ENCODE measurements at places on chromosomes 2 and 18.

DNA sequence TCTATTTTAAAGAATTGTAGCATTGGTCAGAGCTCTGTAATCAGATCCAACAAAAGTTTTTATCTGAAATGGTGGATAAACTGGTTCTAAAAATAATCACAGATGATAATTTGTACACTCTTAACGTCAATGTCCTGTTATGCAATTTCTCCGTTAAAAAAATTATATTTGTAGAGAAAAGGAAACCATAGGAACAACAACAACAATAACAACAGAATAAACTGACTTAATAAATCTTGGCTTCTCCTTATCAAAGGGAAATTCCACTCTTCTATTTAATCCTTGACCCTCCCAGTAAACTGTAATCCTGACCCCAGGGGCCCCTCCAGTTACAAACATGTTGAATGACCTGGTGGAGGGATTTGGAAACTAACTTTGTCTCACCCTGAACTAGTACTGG, 78.6 kb upstream of the ZFP36L2 start:
- no peak for DNase-seq

DNA sequence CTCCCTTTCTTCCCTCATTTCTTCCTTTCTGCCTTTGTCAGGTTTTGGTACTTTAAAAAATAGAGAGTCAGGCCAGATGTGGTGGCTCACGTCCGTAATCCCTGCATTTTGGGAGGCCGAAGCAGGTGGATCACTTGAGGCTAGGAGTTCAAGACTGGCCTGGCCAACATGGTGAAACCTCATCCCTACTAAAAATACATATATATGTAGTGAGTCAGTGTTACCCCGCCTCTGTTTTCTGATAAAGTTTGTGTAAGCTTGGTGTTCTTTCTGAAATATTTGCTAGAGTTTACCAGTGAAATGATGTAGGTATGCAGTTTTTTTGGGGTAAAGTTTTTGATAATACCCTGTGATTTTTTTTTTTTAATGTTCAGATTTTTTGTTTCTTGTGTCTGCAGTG, 58.8 kb downstream of the DGKD start:
- DNase-seq = no peak

DNA sequence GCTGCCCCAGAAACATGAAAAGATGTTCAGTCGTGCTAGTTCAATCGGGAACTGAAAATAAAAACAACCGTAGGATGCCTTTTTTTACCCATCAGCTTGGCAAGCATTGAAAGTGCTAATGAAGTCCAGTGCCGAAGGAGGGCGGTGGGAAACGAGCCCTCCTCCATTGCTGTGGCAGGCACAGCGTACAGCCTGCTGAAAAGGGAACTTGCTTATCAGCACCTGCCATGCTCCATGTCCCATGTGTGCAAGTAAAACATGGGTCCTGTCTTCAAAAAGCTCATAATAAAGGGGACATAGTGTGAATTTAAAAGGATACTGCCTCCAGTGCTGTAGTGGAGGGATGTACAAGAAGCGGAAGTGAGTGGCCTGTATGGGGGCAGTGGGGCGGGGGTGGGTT, 82.4 kb downstream of the ARMC9 start:
- DNase-seq = no peak

- DNase-seq = no peak
Observed at GRCh38 chr2:37317746-37318145, 6.9 kb downstream of the PRKD3 start.

GRCh38 chr2:157925071-157925470, 48.9 kb upstream of the ACVR1 start:
- DNase-seq = no peak

DNA sequence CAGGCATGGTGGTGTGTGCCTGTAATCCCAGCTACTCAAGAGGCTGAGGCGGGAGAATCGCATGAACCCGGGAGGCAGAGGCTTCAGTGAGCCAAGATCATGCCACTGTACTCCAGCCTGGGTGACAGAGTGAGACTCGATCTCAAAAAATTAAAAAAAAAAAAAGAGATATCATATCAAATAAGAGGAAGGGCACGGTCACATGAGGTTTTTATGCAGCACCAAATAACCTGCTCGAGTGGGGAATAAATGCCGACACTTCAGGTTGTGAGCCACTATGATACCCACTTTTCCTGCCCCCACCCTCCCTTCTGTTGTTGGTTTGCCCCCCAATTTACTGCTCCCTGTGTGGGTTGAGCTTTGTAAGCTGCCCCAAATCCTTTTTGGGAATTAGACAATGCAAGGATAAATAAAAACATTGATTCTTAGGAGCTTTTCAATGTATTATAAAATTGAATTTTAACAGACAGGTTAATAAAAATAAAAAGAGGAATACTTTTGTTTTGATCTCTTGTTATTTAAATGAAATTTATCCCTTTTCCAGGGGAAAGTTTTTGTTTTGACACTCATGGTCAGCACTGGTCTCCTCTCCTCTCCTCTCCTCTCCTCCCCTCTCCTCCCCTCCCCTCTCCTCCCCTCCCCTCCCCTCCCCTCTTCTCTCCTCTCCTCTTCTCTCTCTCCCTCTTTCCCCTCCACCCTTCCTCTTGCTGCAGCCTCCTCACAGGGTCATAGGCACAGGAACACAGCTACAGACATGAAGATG, 29.2 kb downstream of the CD8B start:
- no peak for DNase-seq

DNA sequence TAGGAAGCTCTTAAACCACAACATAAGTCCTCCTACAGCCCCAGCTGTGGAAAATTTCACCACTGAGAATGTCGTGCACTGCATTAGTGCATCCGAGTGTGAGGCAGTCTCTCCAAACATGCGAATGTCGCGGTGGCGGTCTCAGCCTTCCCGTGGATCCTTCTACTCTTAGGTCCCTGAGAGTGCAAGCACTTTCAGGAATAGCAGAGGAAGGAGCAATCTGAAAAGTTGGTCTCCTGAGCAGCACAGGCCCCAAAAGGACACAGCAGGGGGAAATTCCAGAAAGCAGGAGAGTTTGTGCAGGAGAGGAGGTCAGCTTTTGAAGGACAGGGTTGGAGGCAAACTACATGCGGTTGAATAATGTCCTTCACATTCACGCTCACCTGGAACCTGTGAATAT, 440.5 kb upstream of the SMIM21 start:
- DNase-seq = no peak

GRCh38 chr18:55541571-55541970, 46.4 kb downstream of the TCF4 start:
- no peak for DNase-seq

- DNase-seq = no peak
Observed at GRCh38 chr2:177108890-177109289, 103.7 kb upstream of the HNRNPA3 start.
